ENCODE measurements at places on chromosomes 12 and 14.

- DNase-seq, result no peak
These were observed 35.1 kb upstream of the PPP2R5E start for GRCh38 chr14:63578300-63578699.

DNA sequence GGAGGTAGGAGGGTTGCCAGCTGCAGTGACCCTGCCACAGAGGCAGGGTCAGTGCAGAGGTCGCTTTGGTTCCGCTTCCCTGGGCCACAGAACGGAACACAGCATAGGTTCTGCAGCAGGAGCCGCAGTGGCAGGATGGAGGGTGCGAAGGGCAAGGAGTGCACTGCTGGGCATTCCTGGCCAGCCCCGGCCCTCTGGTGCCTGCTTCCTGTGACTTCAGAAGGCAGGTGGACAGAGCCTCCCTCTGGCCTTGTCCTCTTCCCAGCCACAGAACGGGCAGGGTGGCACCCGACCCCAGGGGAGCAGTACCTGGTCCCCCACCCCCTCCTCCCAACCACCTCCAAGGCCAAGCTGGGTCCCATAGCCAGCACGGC is 37.7 kb downstream of the SLC8B1 start:
- no peak for DNase-seq

- no peak for DNase-seq
These were observed 369.4 kb downstream of the GALC start for GRCh38 chr14:87623616-87624015.

DNA sequence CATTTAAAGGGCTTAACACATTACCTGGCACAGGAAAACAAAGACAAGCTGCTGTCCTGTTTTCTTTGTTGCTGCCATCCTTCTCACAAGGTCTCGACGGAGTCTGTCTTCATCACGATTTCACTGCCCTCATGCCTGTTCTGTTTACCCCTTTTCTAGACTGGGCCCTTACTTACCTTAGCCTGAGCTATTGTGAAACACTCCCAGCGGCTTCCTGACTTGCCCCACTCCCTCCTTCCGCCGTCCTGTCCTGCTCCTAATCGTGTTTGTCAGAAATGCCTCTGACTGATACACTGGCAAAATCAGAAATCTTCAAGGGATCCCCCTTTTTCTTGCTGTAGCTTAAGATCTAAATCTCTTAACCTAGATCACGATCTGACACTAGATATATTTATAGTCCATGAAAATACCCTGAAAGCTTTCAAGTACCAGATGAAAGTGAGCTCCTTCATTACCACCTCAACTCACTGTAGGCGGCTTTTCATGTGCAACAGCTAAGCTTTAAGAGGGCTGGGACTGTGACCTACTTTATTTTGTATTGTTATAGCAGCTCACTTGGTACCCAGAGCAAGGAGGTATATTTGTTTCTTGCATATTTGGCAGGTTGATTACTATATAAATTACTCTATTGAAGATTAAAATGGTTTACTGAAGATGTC is 32.1 kb downstream of the TECPR2 start:
- DNase-seq, result no peak

DNA sequence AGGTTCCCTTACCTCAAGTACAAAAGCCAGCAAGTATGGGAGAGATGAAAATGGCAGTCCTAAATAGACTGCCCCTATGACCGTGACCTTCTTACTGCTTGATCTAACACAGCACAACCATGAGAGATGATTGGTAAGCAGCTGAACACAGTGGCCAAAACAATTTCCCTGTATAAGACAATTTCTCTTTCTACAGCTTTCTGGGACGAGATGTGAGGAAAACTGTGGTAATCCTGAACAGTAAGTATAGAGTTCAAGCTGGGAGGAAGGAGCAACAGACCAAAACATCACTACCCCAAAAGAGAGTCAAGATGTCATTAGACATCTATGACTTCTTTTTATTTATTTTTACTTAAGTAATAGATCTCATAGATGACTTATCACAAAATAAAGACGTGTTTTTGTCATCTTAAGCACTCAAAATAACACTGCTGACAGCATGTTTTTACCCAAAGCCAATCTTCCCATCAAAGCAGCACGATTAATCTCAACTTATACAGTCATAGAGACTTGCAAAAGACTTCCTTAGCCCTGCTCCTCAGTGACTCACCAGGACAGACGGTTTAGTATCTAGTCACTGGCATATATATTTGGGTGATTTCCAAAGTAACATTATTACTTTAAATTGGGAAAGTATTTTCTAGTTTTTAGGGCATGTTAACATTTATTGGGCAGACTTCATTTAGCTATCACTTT is 3.7 kb downstream of the TMEM52B start:
- no peak for DNase-seq
